ENCODE measurements at places on chromosomes 5 and 9.

DNA sequence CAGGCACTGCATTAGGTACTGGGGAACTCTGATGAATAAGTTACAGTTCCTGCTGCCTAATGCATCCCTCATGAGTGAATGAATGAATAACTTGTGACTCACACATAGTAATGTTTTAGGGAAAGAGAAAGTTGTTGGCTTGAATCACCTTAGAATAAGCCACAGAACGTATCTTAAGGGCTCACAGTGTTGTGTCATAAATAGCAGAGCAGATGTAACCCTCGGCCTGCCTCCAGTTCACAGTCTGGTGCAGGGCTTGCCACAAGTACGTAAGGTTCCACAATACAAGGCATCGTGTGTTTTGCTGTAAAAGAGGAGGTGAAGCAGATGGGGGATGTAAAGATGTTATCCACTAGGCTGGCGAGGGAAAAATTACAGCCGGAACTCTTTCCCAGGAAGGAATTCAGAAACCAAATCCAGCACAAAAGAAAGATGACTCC, 218.7 kb downstream of the TRPM3 start:
- DNase-seq = no peak

- no peak for DNase-seq
Observed at GRCh38 chr5:50564079-50564478, 102.4 kb upstream of the PARP8 start.

- no peak for DNase-seq
Observed at GRCh38 chr9:2677915-2678889, 39.1 kb upstream of the KCNV2 start.

- DNase-seq = no peak
Observed at GRCh38 chr5:50726475-50727148, 60.2 kb downstream of the PARP8 start.

DNA sequence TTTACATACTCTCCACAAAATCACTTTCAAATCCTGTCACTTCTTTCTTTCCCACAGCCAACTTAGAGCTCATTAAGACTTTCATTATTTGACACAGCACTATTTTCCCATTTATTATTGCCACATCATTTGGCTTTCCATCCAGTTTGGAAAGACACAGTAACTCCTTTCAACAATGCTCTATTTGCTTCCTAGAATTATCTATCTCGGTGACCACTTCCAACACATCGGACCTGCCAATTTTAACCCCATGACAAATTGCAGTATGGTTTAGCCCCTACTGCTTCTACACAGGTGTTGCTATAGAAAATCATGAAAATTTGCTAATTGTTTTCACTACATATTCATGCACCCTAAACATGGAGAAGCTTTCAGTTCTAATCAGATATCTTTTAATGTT, 190.6 kb upstream of the COX7C start:
- no peak for DNase-seq

GRCh38 chr9:33443047-33443446, 4.3 kb downstream of the AQP3 start:
- DNase-seq = no peak

DNA sequence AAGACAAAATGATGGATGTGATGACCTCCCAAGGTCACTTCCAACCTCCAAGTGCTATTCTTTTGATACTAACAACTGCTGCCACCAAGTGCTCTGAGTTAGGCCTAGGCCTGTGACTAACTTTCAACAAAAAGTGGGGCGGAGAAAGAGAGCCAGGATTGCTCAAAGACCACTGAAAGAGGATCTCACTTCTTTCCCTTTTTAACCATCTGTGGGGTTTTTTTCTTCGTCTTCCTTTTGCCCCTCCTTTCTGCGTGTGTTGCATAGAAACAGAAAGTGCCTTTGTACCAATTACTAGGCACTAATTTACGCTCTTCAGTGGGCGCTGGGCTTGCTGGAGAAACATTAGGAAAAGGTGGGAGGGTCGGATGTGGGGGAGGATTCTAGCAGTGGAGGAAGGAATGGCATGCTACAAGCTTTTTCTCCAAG, 8.0 kb downstream of the KLF9 start:
- no peak for DNase-seq

DNA sequence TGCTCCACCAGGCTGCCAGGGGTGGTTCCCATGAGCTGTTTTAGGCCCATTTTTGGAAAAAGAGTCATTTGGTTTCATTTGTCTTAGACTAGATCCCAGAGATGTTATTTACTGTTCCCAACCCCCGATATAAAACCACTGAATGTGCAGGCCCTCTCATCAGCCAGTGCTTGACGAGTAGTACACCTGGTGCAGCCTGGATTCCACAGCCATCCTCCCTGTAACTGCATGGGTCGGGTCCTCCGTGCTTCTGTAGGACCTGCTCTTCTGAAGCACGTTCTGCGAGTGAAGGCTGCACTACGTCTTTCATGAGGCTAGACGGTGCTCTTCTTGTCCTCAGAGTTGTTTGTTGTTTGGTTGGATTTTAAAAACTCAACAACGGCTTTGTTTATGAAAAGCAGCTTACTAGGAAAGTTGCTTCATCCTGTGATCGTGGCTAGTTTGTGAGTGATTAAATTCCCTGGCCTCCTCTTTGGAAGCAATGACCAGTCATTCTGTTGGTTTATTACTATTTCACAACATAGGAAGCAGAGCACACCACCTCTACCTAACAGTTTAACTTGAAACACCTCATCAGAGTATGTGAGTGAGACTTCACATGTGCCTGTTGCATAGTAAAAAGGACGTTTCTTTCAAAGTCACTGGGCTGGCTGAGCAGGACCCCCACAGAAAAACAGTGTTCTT, 135.2 kb downstream of the AOPEP start:
- DNase-seq = peak; percentile 33
